ENCODE measurements at places on chromosomes 3 and 15.

DNA sequence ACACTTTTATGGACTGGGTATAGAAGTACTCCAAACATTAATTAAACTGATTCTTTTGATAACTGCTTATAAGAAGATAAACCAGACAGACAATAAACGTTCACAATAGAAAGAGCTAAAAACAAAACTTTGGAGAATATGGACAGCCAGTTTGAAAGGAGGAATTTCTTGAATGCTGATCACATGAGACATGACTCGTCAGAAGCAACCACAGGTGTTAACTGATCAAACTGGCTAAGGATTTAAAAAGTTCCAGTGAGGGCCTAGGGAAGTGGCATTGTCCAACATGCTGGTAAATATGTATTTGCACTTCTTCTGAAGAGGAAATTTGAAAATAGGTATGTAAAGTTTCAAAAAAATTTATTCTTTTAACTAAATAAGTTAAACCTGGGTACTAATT is 29.4 kb upstream of the AP3B2 start:
- no peak for DNase-seq

DNA sequence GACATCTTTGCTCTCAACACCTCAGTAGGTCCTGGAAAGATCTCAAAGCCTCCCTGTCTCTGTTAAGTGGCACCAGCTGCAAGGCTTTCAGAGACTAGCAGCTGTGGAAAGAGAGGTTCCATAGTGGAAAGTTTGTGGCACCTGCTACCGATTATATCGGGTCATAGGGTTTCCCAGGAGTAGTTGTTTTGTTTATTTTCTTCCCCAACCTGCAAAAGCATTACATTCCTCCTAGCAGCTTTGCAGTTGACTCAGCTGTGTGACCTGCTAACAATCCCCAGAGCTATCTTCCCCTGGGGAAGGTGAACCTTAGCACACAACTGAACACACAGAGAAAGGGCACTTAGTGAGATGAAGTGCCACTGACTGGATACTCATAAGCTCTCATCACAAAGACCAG is 598.9 kb upstream of the GRM7 start:
- DNase-seq: no peak

DNA sequence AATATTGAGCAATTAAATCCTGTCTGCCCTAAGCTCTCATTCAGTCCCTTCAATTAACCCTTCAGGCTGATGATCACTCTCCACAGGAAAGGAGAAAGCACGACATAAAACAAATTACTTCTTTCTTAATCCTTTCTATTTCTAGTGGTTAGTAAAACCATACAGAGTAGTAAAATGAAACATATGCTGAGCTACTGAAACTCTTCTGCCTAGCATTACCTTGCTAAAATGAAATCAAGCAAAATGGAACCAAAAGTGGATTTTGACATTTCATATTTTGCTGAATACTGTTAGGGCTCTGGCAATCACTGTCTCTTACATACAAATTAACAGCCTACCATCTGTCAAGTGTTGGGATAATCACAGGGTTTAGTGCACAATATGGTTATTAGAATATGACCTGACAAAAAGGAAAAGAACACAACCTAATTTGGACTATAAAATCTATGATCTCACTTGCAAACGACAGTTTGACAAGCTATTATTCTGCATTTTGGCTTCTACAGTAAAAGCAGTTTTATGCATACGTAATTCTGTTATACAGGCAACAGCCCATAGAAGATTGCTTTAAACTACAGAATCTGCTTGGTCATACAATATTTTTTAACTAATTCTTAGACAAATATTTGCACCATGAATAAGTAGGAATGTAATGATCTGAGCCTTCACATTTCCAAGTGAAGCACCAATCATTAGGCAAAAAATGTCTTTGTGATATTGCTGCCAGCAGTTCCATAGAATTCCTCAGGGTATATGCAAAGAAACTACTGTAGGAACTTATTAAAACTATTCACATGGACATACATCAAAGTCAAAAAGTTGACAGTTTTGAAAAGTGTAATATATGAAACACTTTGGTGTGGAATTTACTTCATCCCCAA is 105.0 kb downstream of the FHIT start:
- no peak for DNase-seq

- no peak for DNase-seq
These were observed 313.6 kb upstream of the TLE3 start for GRCh38 chr15:70411143-70411863.

DNA sequence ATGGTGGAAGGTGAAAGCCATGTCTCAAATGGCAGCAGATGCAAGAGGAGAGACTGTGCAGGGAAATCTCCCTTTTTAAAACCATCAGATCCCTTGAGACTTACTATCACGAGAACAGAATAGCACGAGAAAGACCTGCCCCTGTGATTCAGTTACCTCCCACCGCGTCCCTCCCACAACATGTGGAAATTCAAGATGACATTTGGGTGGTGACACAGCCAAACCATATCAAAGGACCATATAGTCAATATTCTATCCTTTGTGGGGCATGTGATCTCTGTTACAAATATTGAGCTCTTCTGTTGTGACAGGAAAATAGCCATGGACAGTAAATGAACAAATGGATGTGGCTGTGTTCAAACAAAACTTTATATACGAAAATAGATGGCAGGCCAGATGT is 77.2 kb upstream of the ACKR4 start:
- DNase-seq: no peak
